Uterus (tissue), 4 donors: ENCODE measurements at places on chromosomes 2 and 18. TPM values are rescaled to one million over a fixed set of nuclear protein-coding genes. Genes with fewer than 3 reads are reported as not detected.
A peak's percentile ranks its signal among the peaks of the same experiment; 100 is the strongest.

Gene MATN3
- total RNA-seq = 1.3 TPM

Gene AUP1
- 69.4 TPM for total RNA-seq

Gene KRTCAP3
- 8.8 TPM for total RNA-seq

Gene NTSR2
- total RNA-seq = not detected

Gene SLC4A5
- total RNA-seq = 2.1 TPM

Gene SKOR2
- not detected for total RNA-seq

Gene CENPA
- total RNA-seq = not detected

Gene ANKRD30BL
- total RNA-seq = 27.7 TPM

Gene IL1R2
- total RNA-seq = 2.9 TPM

Gene FAM237A
- total RNA-seq = not detected

Gene CD8A
- total RNA-seq = 38.5 TPM

DNA sequence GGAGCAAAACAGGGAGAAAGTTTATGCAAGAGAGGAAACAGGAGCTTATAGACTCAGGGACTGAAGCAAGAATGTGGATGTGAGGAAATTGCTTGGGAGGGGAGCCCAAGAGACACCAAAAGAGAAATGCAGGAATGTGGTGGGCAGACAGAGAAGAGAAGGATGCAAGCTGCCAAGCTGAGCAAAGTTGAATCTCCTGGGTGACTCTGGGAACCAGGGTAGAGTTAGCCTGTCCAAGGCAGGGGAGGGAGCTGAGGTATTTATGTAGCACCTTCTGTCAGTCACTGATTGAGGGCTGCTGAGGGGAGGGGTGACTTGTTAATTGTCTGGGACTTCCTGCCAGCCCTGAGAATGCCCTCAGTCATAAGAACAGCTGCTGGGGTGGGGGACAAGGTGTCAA, 464.3 kb downstream of the NBAS start:
- H3K4me1 ChIP-seq = no peaks in the 10 kb centered on the region
- no peaks in the 10 kb centered on the region for H3K27me3 ChIP-seq
- no peak for DNase-seq

- no peak overlapping the region for H3K27ac ChIP-seq
- no peaks in the 10 kb centered on the region for H3K36me3 ChIP-seq
- no peak overlapping the region for H3K4me3 ChIP-seq
- H3K27me3 ChIP-seq = no peaks in the 10 kb centered on the region
- DNase-seq = no peak
- no peaks in the 10 kb centered on the region for H3K4me1 ChIP-seq
Observed at GRCh38 chr2:62440281-62440946, 65.6 kb downstream of the TMEM17 start.

DNA sequence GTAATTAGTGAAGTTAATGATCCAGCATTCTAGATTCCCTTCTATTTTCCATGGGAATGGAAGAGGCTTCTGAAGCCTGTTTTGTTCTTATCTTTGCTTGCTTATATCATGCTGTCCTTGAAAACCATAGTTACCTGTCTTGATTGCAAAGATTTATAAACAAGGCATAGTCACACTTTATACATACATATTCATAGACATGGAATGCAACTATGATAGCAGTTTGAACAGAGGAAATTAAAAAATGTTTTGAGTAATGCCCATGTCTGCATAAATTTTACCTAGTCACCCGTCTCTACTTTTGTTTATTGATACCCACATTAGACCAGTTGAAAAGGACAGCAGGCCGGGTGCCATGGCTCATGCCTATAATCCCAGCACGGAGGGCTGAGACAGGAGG, 289.0 kb downstream of the PTPRM start:
- no peak overlapping the region for H3K27ac ChIP-seq
- H3K4me1 ChIP-seq = no peaks in the 10 kb centered on the region
- no peak overlapping the region for H3K4me3 ChIP-seq
- no peak for DNase-seq
- no peaks in the 10 kb centered on the region for H3K27me3 ChIP-seq
- no peaks in the 10 kb centered on the region for H3K36me3 ChIP-seq

GRCh38 chr2:15159751-15160177, 401.4 kb downstream of the NBAS start:
- no peak overlapping the region for H3K27ac ChIP-seq
- no peaks in the 10 kb centered on the region for H3K27me3 ChIP-seq
- no peak for DNase-seq
- H3K4me1 ChIP-seq = no peaks in the 10 kb centered on the region

DNA sequence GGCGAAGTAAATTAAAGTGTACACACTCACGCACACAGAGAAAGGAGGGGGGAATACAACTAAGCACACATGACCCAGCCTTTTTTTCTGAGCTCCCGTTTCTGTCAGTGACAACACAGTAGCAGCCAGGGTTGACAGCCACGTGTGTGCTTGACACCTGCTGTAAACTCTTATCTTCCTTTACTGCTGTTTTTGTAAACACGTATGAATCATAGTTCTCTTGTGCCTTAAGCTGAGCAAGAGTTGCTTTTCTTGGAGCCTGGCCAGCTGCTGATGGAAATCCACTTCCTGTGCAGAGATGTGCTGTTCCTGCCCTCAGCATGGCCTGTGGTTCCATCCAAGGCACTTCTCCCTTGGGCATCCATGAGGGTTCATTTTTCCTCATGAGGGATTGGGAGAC, 561.9 kb downstream of the GALR1 start:
- H3K36me3 ChIP-seq = no peaks in the 10 kb centered on the region
- no peak for DNase-seq
- no peak overlapping the region for H3K27ac ChIP-seq
- H3K4me3 ChIP-seq = no peak overlapping the region
- no peaks in the 10 kb centered on the region for H3K27me3 ChIP-seq
- H3K4me1 ChIP-seq = no peaks in the 10 kb centered on the region

DNA sequence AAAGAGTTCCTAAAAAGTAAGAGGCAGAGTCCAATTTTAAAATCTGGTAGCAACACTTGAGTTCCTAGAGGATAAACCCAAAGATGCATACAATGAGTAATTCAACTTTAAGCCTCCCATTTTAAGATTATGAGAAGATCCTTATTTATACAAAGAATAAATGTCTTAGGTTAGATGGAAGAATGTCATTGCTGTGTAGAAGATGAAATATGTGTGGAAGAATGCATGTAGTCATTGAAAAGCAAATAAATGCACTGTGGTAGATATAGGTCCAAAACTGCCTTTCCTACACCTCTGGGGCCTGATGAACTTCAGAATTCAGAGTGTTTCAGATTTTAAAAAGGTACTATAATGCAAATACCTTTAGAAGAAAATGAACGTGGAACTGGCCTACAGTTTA, 58.7 kb upstream of the LRP1B start:
- DNase-seq = no peak
- no peaks in the 10 kb centered on the region for H3K27me3 ChIP-seq
- H3K4me1 ChIP-seq = no peaks in the 10 kb centered on the region
- no peaks in the 10 kb centered on the region for H3K36me3 ChIP-seq

- no peak overlapping the region for H3K27ac ChIP-seq
- H3K4me1 ChIP-seq = no peaks in the 10 kb centered on the region
- no peaks in the 10 kb centered on the region for H3K27me3 ChIP-seq
- H3K36me3 ChIP-seq = no peaks in the 10 kb centered on the region
- no peak overlapping the region for H3K4me3 ChIP-seq
Observed at GRCh38 chr2:11128243-11128951, 26.9 kb upstream of the SLC66A3 start.

GRCh38 chr2:42979416-42979869, 187.1 kb upstream of the HAAO start:
- no peaks in the 10 kb centered on the region for H3K4me1 ChIP-seq
- H3K36me3 ChIP-seq = no peaks in the 10 kb centered on the region
- H3K27me3 ChIP-seq = no peaks in the 10 kb centered on the region
- peak; percentile 6 for DNase-seq

- no peaks in the 10 kb centered on the region for H3K4me1 ChIP-seq
- no peak overlapping the region for H3K27ac ChIP-seq
- no peaks in the 10 kb centered on the region for H3K36me3 ChIP-seq
Observed at GRCh38 chr2:224951723-224952481, 90.4 kb downstream of the DOCK10 start.

DNA sequence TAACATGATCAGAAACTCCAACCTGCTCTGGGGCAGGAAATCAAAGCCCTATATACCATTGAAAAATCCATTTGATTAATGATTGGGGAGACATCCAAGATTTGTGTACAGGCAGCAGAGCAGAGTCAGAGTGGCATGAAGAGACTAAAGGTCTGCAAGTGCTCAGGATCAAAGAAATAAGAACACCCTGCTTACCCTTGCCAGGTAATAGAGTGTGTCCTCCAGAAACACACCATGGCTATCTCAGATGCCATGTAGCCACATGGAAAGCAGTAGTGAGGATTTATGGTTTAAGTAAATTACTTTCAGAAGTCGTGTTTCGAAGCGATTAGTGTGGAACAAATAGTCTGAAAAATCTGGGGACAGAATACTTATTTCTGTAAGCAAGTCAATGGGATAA, 592.9 kb downstream of the SUCLG1 start:
- H3K4me3 ChIP-seq = no peak overlapping the region
- H3K27me3 ChIP-seq = no peaks in the 10 kb centered on the region

- no peak overlapping the region for H3K4me3 ChIP-seq
- DNase-seq = no peak
- H3K4me1 ChIP-seq = no peaks in the 10 kb centered on the region
- H3K36me3 ChIP-seq = no peaks in the 10 kb centered on the region
- H3K27me3 ChIP-seq = no peaks in the 10 kb centered on the region
Observed at GRCh38 chr2:221601376-221601775, 29.3 kb upstream of the EPHA4 start.

DNA sequence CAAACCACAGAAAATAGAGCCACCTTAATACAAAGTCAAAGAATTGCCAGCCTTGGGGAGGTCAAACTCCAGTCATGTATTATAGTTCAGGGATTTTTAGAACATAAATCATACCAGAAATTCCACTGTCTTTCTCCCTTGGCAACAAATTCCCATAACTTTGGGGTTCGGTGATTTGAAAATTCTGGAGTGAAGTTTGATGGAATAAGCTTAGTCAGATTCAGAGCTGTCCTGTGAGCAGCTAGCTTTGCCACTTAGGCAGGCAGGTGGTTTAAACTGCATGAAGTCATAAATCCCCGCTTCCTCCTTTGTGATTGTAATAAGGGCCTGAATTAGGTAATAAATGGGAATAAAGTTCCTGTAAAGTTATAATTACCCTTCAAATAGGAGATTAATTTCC, 457.0 kb upstream of the HNMT start:
- H3K27me3 ChIP-seq = no peaks in the 10 kb centered on the region
- H3K27ac ChIP-seq = no peak overlapping the region
- no peak for DNase-seq
- H3K36me3 ChIP-seq = no peaks in the 10 kb centered on the region
- H3K4me1 ChIP-seq = no peaks in the 10 kb centered on the region

GRCh38 chr2:152585830-152586484, 131.3 kb downstream of the PRPF40A start:
- no peak for DNase-seq
- H3K4me1 ChIP-seq = no peaks in the 10 kb centered on the region
- H3K27me3 ChIP-seq = no peaks in the 10 kb centered on the region
- no peak overlapping the region for H3K27ac ChIP-seq

GRCh38 chr2:103445347-103445746, 683.5 kb downstream of the TMEM182 start:
- H3K4me3 ChIP-seq = no peak overlapping the region
- no peak for DNase-seq
- H3K27ac ChIP-seq = no peak overlapping the region
- H3K4me1 ChIP-seq = no peaks in the 10 kb centered on the region
- no peaks in the 10 kb centered on the region for H3K27me3 ChIP-seq
- H3K36me3 ChIP-seq = no peaks in the 10 kb centered on the region
